ENCODE measurements at places on chromosomes 12 and 14.

GRCh38 chr12:89314060-89314761, 38.1 kb downstream of the DUSP6 start:
- no peak for DNase-seq

- no peak for DNase-seq
These were observed 19.6 kb upstream of the GALNT8 start for GRCh38 chr12:4700621-4701026.

GRCh38 chr14:36506732-36507614, 13.1 kb downstream of the NKX2-1 start:
- DNase-seq, result no peak

- no peak for DNase-seq
These were observed 87.3 kb downstream of the SLC41A2 start for GRCh38 chr12:104870797-104871196.
